ENCODE measurements at places on chromosomes 11 and 22.

DNA sequence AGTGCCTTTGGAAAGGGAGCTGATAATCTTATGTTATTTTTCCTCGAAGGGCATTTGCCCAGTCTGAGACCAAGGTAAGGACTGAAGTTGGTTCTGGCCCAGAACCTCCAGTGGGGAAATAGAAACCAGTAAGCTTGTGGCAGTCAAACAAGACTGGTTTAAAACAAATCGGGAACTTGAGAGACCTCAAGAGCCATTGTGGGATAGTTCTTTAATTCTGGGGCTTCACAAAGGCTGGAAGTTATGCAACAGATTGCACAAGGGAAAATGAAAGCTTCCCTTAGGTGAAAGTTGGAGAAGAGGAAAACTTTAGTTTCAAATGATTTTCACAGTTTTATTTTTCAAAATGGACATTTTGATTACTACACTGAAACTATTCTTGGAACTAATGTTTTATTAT, 33.5 kb upstream of the RAB38 start:
- DNase-seq: no peak

DNA sequence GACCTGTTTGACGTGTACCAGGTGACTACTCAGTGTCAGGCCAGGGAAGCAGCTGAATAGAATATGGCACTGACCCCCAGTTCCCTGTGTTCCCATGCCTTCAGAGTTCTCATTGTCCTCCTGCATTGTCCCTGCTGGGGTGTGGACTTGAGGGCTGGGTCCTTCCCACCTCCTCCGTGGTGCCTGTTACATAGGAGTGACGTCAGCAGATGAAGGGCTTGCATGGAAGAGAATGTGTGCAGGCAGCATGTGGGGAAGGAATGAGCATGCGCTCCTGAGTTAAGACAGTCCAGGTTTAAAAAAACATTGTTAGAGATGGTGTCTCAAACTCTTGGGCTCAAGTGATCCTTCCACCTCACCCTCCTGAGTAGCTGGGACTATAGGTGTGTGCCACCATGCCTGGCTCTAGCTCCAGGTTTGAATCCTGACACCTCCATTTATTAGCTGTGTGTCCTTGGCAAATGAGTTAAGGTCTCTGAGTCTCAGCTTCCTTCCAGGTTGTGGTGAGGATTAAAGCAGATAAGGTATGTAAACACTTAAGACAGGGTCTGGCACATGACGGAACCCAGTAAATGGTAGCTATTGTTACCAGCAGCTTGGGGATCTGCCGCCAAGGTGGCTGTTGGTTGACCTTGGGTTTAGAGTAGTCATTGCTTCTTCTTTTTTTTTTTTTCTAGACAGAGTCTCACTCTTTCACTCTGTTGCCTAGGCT, 7.5 kb upstream of the SOX10 start:
- no peak for DNase-seq

- DNase-seq: no peak
Measured at GRCh38 chr11:114077482-114078305, 18.2 kb downstream of the ZBTB16 start.

GRCh38 chr22:45656577-45656976, 15.1 kb upstream of the ATXN10 start:
- no peak for DNase-seq

- DNase-seq: no peak
Measured at GRCh38 chr22:31647066-31647465, 14.9 kb downstream of the PISD start.

- no peak for DNase-seq
Measured at GRCh38 chr11:46271875-46272815, 5.3 kb upstream of the CREB3L1 start.

DNA sequence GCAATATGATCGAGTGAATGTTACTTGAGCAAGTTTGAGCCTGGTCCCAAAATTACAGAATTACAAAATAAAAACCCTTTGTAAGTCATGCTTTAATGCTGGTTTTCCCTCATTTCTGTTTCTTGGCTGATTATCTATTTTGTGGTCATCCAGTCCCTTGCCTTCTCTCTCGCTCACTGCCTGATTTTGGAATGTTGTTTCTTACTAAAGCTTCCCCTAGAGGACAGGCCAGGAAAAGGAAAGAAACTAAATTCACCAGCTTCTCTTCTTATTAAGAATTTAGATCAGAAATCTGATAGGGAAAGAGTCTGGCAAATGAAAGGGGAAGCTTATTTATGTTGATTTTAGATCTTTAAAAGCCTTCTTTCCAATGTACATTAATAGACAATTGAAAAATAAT, 16.6 kb upstream of the BDNF start:
- DNase-seq: no peak

- no peak for DNase-seq
Measured at GRCh38 chr11:106061249-106061784, 15.8 kb downstream of the KBTBD3 start.

GRCh38 chr11:39432929-39433328, 2026.5 kb downstream of the LRRC4C start:
- DNase-seq: no peak

DNA sequence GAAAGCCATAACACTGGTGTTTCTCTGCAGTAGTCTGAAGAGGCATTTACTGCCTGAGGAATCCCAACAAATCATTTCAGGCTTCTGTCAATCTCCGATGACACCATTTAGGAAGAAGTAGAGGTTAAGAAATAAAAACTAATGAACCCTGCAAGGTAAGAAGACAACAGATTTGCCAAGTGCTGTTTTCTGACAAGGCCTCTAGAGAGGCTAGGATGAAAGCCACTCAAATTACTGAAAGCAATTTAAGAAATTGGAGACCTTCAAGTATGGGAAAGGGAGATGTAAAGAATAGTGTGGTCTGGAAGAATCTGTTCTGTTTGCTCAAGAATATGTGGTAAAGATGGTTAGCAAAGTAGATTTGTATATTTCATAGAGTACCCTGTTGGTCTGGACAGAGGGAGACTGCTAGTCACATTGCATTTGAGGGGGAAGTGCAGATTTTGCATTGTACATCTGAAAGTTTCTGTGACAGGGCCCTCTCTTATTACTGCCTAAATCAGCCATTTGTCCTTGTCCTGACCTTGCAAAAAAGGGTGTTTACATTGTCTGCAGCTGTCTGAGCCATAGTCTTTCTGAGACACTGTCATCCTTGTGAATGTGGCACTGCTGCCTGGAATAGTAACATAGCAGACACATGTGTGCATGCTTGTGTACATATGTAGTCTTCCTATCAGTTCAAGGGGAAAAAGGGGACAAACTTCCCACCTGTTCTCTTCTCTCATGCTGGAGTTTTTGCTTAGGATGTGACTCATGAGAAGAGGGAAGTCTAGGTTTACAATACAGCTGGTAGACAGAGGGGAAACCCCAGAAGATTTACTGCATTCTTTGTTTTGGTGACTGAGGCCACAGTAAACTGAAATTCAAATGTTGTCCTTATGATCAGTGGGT, 640.2 kb upstream of the KIRREL3 start:
- no peak for DNase-seq

GRCh38 chr22:33030923-33031525, 27.2 kb downstream of the SYN3 start:
- DNase-seq: no peak

DNA sequence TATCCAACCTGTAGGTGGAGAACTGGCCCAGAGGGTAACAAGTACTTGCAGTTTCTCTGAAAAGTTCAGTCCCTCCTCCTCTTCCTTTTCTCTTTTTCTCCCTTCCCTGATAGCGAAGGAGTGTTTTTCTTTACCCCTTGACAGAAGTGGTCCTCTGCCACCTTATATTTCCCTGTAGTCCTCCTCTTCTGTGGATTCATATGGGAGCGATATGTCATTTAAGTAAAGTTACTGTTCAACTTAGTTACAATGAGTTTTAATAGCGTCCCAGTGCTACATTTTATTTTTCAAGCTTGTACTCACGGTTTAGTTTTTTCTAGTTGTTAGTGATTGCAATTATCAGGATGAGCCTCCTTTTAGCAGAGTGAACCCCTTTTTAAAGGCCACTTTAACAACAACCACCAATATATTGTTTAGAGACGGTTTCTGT, 1.4 kb downstream of the PCF11 start:
- no peak for DNase-seq

DNA sequence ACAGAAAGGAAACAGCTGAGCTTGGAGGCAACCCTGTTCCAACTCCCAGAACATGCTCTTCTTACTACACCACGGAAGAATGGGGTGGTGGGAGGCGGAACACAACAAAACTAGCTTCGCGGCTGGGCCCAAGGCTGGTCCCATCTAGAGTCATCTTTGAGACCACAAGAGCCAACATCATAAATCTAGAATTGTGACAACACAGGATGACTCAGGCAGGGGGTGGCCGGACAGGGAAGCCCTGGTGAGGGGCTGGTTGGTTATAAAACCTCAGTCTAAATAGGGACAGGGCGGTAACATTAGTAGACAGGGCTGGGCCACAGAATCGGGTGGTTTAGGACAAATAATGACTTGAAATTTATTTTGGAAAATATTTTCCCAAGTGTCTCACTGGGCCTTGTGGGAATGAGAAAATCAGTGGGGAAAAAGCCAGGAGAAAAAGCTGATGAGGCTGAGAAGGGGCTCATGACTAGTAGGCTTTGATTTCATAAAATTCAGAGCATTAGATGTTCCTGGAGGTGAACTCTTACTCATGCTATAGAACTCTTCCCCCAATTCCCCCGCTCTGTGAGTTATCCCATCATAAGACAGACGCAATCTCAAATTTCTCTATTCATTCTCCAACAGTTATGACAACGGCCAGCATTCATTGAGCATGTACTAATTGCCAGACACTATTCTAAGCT, 151.8 kb upstream of the TIMP3 start:
- no peak for DNase-seq

GRCh38 chr11:75762885-75763284, 5.7 kb upstream of the DGAT2 start:
- DNase-seq: no peak

- no peak for DNase-seq
Measured at GRCh38 chr11:10561043-10561818, 7.2 kb downstream of the LYVE1 start.

GRCh38 chr11:67436459-67437081, 912 bp downstream of the PTPRCAP start:
- DNase-seq: no peak

GRCh38 chr22:16783930-16784354, 41.3 kb downstream of the XKR3 start:
- DNase-seq: no peak

GRCh38 chr11:71962428-71963038, 33.7 kb downstream of the RNF121 start:
- DNase-seq: no peak

DNA sequence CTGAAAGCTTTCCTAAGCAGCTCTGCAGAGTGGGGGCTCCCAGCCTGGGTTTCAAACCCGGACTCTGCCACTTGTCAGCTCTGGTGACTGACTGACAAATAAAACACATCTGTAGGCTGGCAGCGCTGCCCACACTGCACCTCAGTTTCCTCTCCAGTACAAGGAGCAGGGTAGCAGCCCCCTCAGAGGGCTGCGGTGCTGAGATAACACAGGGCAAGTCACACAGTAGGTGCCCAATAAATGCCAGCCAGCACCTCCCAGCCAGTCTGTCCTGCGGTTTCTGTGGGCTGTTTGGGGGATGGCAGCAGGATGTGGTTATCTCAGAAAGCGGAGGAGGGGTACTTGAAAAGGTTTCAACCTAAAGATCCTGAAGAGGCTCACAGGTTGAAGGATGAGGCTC, 1.5 kb downstream of the SYT12 start:
- DNase-seq: peak; percentile 20

- no peak for DNase-seq
Measured at GRCh38 chr11:3203221-3204043, 15.2 kb downstream of the MRGPRG start.

DNA sequence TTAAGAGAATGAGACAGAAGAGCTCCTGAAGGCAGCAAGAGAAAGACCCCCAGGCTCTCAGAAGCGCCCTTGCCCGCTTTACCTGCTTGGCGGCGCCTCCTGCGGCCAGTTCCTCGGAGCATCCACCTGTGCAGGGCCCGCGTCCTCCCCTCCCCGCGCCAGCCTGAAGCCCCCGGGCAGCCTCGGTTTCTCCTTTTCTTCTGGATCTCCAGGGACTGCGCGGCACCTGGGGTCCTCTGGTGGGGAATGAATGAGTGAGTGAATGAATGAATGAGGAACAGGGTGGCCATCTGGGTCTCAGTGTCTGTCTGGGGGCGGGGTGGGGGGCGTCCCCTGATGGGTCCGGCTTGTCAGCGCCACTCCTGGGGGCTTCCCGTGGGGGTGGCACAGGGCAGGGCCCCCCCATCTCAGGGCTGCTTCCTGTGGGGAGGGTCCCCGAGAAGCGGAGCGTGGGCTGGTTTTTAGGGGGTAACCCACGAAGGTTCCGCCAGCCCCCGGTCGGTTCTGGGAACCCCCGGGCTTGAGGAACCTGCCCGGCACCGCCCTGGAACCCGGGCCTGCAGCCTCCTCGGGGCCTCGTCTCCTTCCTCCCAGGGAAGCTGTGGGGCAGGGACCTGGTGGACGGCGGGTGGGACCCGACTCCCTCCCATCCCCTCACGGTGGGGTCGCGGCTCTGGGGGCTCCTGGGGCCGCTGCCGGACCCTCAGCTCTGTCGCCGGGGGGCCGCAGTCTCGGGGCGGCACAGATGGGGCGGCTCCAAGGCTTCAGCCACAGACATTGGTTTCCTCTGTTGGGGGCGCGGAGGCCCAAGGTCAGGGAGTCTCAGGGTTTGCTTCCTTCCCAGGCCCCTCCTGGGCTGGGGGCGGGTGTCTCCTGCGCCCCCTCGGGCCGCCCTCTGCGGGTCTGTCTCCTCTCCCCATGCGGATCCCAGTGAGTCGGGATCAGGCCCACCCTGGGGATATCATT, 8.3 kb upstream of the KRTAP5-7 start:
- no peak for DNase-seq

GRCh38 chr11:119599864-119600541, 129.0 kb downstream of the NECTIN1 start:
- DNase-seq: no peak

DNA sequence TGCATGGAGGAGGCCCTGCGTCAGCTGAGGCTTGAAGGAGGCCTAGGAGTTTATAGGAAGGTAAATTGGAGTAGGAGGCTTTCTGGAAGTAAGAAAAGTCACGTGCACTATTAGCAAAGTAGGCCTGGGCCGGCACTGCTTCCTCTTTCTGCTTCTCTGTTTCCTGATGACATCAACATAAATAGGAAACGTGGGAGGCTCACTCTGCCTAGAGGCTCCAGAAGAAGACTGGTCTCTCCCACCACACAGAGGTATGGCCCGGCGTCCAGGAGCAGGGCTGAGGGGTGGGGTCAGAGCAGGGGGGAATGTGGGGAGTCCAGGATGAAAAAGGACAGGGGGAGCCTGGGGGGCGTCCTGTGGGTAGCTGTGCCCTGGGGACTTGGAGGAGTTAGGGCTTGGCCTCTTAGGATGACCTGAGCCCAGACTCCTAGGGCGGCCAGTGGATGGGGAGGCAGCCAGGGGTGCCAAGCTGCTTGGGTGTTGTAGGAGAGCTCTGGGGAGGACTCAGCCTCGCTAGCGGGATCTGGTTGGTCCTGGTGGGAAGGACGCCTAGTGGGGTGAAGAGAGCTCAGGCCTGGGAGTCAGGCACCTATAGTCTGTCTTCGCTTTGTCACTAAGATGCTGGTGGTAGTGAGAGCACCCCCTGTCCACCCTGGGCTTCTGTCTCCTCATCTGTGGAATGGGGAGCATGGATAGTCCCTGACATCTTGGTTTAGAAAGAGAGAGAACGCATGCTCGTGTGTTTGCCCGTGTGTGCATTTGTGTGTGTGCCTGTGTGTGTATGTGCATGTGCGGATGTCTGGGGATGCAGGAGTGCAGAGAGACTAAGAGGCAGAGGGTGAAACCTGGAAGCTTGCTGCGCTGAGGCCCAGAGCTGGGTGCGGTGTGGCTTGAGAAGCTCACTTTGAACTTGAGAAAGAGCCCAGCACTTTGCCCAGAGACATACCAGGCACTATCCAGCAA, at the start of gene CSF2RB:
Gene CSF2RB (plus strand): TSS at position 202 of the 963 bp plus-strand sequence. CDS start 8,580 bp downstream, outside the sequence.
- no peak for DNase-seq

All from stimulated activated CD8-positive, alpha-beta memory T cell treated with anti-CD3 and anti-CD28 coated beads, Interleukin-15, amount 100 ng/mL, for 4 hours (primary cell).